Keratinocyte (primary cell): ENCODE measurements at places on chromosomes 2 and 18.

GRCh38 chr2:241177526-241178334 is 10.7 kb upstream of the ANO7 start:
- DNase-seq: no peak

GRCh38 chr2:175233135-175233719 is 51.7 kb upstream of the ATP5MC3 start:
- DNase-seq: no peak

GRCh38 chr18:48928787-48929186 is 22.0 kb downstream of the SMAD7 start:
- no peak for DNase-seq

DNA sequence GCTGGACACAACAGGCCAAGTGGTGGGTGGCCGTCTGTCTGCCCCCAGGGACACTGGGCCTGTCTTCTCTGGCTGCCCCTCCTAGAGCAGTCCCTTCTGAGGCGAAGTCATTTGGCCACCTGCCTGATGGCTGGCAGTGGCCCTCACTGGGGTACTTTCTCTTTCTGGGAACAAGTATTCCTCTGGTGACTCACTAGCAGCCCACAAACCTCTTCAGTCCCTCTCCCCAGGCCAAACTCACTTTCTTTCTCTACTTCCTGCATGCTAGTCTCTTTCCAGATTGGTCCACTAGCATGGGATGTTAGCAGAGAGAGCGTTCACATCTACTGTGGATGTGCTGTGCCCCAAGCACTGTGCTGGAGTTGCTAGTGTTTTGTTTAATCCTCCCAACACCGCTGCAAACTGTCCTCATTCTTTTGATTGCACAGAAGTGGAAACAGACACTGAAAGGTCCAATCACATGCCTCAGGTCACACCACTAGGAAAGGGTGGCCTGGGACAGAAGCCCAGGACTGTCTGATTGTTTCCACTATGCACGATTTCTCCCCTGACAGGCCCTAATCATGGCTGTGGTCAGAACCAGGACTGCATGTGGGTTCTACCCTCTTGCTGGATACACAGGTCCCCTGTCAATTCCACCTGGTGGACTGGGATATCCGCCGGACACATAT is 5.2 kb downstream of the DYSF start:
- no peak for DNase-seq

DNA sequence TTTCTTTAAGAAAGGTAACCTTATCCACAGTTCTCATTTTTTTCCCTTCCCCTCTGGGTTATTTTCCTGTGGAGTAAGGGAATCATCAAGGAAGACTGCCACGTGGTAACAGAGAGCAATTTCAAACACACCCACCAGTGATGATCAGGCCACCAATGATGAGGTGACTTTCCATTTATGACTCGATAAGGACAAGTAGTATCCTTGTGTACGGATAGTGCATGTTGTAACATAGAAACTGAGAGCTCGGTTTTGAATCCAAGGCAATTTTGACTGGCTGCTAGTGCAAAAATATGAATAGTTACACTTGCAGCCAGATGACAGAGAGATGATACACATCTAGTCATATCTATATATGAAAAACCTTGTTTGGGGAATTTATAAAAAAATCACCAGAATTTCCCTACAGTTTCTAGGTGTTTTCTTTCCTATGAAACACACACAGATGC is 143.6 kb upstream of the TCF4 start:
- no peak for DNase-seq

DNA sequence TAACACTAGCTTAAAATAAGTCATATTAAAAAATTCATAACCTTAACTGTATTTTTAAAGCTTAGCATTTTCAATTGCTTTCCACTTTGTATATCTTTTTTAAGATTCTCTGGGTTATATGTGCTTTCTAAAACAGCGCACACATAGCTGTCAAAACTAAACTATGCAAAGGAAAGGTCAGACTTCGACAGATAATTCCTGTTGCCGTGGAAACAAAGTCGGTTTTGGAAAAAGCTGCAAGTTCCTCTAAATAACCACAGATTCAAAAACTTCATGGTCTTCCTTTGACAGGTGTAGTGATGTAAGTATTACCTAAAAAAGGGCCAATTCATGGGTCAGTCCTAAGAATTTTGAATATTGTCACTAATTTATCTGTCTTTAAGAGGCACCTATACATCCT is 249.6 kb upstream of the TFPI start:
- DNase-seq: no peak

GRCh38 chr2:42249284-42249683 is 80.1 kb downstream of the EML4 start:
- no peak for DNase-seq

DNA sequence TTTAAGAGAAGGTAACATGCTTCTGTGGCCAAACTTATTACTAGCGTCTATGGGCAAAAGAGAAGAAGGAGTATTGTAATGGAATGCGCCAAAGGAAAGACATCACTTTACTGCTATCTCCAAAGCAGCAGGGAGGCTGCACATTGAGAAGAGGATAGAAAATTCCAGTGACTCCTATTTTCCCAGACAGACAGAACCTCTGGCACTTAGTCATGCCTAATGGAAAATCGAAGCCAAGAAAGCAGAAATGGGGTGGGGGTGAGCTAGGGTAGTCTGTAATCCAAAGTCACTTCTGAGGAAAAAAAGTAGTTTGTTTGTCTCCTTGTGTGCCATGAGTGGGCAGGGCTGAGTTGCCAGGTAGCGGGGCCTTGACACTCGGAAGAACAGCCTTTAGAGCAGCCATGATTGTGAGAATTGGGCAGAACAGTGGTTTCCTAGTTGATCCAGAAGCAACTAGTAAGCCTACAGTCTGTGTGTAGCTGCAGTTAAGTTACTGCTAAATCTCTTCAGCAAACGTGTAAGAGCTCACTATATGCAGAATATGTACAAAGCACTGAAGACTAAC is 79.4 kb upstream of the FOSL2 start:
- DNase-seq: no peak

GRCh38 chr18:54689319-54689718 is 98.3 kb downstream of the DYNAP start:
- no peak for DNase-seq

DNA sequence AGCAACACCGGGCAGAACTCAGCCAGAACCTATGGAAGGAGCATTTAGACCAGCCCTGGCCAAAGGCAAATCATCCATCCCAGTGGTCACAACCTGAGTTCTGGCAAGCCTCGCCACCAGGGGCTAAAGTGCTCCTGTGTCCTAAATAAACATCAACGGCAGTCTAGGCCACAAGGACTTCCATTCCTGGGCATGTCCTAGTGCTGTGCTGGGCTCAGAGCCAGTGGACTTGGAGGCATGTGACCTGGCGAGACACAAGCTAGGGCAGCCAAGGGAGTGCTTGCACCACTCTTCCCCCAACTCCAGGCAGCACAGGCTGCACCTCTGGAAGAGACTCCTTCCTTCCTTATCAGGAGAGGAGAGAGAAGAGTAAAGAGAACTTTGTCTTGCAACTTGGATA is 69.0 kb downstream of the ST6GAL2 start:
- DNase-seq: no peak

GRCh38 chr2:27803046-27803445 is 31.5 kb downstream of the MRPL33 start:
- DNase-seq: no peak

GRCh38 chr2:123961576-123961975 is 63.5 kb upstream of the CNTNAP5 start:
- DNase-seq: no peak

GRCh38 chr2:172296267-172297046 is 130.9 kb upstream of the ITGA6 start:
- no peak for DNase-seq

DNA sequence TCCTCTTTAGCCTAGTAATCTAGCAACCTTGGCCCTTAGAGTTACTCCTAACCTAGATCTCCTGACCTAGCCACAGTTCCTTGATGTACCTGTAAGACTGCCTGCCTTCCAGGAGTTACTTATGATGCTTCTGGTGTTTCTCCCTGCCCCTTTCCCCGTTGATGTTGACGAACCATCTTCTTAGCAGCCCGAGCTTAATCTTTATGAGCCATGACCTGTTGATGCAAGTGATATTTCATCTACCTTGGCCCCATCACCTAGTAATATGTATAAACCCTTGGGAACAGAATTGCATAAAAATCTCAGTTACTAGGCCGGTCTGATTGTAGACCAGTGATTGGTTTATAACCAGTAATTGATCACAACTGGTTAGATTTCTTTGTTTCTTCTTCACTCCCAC is 2.7 kb downstream of the IMPACT start:
- no peak for DNase-seq

GRCh38 chr2:44707945-44708660 is 233.4 kb upstream of the SIX3 start:
- DNase-seq: no peak

- no peak for DNase-seq
Measured at GRCh38 chr18:47730795-47731194, 199.7 kb downstream of the SMAD2 start.

DNA sequence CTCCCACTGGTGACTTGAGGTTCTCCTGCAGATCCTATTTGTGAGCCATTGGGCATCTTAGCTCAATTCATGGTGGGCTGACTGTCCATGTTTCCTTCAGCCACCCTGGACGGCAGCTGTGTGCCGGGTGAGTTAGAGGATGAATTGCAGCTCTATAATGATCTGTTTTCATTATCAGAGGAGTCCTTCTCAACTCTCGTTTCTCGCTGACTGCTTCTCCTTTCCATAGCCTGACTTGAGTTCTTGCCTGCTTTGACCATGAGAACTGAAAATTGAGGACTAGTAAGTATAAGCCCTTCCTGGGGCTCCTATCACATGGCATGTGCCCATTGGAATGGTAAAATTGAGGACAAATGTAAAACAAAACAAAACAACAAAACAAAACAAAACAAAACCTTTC is 121.8 kb downstream of the CDC42EP3 start:
- no peak for DNase-seq

- DNase-seq: no peak
Measured at GRCh38 chr2:64768491-64769005, 114.8 kb upstream of the SERTAD2 start.

DNA sequence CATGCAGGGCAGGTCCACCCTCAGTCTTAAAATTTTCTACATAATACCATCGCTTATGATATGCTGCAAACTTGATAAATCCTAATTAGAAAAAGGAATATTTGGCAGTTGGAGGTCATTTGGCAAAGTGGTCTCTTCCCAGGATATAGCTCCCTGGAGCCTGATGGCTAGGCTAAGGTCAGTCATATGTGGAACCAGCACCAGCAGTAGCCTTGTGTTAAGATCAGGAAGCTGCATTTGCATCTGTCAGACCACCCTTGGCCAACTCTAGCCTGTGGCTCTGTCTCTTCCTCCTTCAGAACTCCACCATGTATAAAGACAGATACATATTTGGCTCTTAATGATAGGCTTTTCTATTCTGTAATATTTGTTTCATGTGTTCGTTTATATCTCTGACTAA is 5.4 kb upstream of the HK2 start:
- no peak for DNase-seq

GRCh38 chr18:70380915-70381896 is 92.4 kb downstream of the SOCS6 start:
- no peak for DNase-seq

- DNase-seq: no peak
Measured at GRCh38 chr2:96345868-96346462, 10.4 kb downstream of the NCAPH start.

DNA sequence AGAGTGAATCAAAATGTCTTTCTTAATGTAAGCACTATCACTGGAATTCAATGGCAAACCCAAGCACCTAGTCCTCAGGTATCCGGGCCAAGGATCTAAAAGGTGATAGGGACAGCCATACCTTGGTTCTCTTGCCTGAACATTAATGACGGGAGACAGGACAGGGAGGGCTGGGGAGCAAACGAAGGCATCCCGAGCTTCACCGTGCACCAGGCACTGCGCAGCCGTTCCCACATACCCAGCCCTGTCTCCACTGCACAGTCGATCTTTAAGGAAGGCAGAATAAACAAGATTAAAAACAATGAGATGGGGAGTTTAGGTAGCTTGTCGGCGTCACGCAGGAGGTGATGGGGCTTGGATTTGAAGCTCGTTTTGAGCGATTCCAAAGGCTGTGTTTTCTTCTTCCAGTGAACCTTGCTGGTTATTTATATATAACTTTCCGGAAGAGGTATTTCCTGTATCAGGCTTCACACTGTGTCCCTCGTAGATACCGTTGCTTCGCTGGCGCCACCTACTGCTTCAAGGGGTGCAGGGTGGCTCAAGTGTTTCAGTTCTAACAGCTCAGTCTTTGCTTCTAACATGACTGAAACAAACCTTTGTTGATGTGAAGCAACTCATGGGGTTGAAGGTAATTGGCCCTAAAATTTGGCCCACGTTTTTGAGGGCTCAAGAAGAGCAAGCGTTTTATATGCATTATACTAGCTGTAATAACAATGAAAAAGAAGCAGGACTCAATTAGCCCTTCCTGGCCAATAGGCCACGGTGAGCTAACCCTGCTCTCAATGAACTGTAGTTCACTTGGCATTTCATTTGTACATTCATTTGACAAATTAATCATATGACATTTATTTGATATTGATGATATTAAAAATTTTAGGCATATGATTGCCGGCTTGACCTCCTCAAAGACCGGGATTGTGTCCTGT is 77.4 kb downstream of the DCDC2C start:
- no peak for DNase-seq

- no peak for DNase-seq
Measured at GRCh38 chr2:172102391-172103359, at the start of gene DLX2. TSS of gene DLX2 (minus strand) at chr2:172102900. CDS start at chr2:172102538, 362 bp downstream.

- DNase-seq: no peak
Measured at GRCh38 chr2:158633261-158633660, 161.9 kb upstream of the DAPL1 start.

GRCh38 chr2:121705390-121705789 is 31.3 kb downstream of the NIFK start:
- no peak for DNase-seq

- no peak for DNase-seq
Measured at GRCh38 chr2:105517814-105518705, 119.2 kb upstream of the FHL2 start.

- no peak for DNase-seq
Measured at GRCh38 chr2:230895536-230896345, 29.3 kb downstream of the GPR55 start.

GRCh38 chr2:179263446-179264367 is 925 bp downstream of the SESTD1 start:
- DNase-seq: no peak

DNA sequence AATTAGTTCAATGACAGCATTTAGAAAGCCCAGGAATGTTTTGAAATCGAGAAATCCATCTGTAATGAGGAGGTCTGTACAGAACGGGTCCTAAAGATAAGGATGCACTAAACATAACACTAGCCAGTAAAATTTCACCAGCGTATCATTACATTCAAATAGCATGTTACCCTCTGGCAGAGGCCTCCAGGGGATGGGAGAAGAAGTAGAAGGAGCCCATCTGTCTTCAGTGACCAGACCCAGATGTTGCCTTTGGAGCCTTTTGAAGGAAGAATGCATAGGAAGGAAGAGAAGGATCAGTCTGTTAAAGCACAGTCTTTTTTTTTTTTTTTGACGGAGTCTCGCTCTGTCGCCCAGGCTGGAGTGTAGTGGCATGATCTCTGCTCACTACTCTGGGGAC is 86.1 kb upstream of the BCL2L11 start:
- DNase-seq: no peak

DNA sequence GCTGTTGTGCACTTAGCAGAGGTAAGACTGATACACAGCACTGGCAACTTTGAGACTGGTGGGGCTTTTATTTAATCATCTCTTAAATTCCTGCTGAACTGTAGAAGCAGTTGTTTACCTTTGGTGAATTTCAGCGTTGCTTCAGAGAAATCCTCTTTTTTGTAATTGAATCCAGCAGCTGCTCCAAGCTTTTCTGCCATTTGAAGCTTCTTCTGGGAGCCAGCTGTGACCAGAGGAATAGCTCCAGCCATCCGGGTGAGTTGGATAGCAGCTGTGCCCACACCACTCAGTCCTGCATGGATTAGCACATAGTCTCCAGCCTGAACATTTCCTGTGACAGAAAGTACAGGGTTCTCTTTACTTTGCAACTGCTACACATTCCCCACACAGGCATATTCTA is 3.9 kb downstream of the TP53I3 start:
- DNase-seq: no peak
